A172 (cell line): ENCODE measurements at places on chromosomes 6 and 20.
A peak's percentile ranks its signal among the peaks of the same experiment; 100 is the strongest.

- DNase-seq: no peak
Measured at GRCh38 chr20:32356622-32357374, 1.3 kb upstream of the ASXL1 start.

GRCh38 chr6:3531481-3531880 is 74.6 kb upstream of the SLC22A23 start:
- no peak for DNase-seq

GRCh38 chr6:71502168-71502567 is 213.6 kb downstream of the OGFRL1 start:
- no peak for DNase-seq

DNA sequence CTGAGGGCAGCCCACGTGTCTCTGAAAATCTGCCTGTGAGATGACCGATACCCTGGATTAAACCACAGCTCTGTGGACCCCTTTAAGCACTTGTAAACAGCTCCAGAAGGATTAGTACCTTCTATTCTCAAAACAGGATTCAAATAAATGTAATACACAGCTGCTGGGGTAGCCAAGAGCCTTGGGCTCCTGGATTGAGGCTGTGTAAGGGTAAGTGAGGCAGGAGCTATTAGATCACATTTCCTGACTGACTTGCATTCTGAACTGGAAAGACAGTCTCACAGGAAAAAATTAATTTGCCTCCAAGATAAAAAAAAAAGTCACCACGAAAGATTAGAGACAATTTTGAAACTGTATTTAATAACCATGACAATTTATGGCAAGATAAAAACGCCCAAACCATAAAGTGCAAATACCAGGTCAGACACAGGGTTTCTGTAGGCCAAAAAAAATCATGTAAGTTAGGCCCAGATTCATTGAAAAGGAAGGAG is 78.0 kb downstream of the TRMT11 start:
- DNase-seq: no peak

DNA sequence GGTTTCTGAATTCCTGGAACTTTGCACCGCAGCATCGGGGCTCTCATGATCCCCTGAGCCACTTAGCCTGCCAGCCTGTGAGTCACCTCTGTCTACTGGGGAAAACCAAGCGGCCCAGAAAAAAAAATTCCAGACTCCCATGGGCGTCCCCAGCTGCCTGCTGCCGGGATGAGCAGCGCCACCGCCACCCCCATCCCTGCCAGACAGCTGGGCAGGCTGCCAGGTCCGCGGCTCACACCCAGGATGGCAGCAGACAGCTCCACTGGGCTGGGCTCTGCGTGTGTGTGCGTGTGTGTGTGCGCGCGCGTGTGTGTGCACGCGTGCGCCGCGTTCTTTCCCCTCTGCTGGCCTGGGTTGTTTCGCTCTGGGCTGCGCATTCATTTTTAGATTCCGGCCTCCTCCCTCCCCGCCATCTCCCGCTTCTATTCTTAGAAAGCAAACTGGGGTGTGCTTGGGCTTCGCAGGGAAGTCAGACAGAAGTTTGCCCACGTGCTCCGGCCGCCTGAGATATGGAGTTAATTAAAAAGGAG is 38.9 kb upstream of the PMEPA1 start:
- DNase-seq: peak; percentile 99

DNA sequence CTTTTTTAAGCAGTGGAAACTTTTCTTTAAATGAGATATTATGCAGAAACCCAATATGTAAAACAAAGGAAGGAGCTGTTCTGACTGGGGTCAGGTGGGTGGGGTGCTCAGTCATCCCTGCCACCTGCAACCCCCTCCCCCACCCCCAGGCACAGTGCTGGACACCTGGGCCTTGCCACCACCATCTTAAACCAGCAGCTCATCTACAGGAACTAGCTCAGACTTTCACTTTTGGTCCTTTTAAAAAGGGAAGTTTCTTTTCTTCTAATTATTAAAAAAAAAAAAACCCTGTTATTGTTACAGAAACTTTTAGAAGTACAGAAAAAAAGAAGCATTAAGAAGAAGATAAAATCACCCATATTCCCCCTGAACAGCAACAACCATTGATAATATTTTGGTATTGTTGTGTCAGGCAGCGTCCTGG is 37.1 kb downstream of the PPP1R16B start:
- DNase-seq: no peak

DNA sequence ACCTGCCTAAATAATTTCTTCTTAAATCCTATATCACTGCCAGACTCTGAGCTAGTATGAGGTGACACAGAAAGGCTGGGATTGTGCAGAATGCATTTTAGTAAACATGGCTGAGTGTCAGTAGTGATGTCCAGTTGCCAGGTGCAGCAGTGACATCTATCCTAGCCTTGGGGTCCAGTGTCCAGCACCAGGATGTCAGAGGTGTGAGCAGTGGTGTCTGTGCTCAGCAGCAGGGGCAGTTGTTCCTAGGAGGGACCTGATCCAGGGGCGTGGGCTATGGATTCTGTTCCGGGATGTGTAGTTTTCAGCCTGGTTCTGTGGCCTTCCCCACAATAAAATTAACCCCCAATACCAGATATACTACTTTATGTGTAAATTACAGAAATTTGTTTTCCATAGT is 6.0 kb downstream of the HLA-C start:
- DNase-seq: no peak
